Sigmoid colon (tissue), 7 donors: ENCODE measurements at places on chromosomes 6 and 20. TPM values are rescaled to one million over a fixed set of nuclear protein-coding genes. Genes with fewer than 3 reads are reported as not detected.

DNA sequence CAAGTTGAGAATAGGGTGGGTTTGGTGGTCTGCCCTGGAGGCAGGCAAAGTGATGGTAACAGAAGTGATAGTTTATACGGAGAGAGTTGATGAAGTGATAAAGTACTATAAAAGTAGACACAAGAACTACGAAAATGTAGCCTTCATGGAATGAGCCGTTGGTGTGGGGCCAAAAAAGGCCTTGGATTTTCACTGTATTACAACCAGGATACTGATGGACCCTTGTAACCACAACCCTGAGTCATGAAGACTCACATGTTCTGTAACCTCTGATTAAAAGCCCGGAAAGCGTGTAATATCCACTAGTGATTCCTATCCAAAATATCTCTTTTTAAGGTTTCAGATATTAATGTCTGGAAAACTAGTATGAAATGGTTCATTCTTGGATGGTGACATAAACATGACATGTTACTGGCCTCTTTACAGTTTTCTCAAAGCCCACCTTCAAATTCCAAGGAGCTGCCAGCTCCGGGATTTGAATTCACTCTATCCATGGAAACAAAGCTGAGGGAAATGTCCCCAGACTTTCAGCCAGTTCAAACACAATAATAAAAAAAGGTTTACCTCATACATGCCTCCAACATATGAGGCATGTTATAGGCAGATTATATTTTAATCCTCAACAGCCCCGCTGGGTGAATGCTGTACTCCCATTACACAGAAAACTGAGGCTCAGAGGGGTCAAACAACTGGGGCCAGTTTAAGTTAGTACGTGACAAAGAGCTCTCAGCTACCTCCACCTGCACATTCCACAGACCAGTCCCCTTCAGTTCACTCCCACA lies 55.4 kb downstream of the MRPL14 start:
- DNase-seq, result no peak

The C20orf204 gene
- total RNA-seq, result 0.41 TPM

The NKX2-4 gene
- not detected for total RNA-seq

The ULBP2 gene
- not detected for total RNA-seq

GRCh38 chr6:109002051-109002697 lies 92.5 kb downstream of the SESN1 start:
- DNase-seq, result no peak

The VGLL2 gene
- not detected for total RNA-seq

DNA sequence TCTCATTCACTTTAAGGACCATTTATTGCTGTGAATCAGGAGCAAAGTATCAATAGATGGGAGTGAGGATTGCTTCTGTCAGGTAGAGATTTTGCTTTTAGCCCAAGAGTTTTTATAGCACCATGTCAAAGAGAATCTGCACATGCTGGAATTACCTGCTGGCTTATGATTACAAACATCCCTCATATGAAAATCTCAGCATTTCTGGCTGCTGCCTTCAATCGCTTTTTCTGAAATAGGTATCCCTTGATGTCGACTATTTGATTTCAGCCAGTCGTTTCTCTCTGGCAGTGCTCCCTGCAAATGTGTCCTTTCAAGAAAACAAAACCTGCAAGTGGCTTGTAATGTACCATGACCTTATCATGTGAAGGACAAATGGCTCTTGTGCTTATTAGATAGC lies 34.5 kb upstream of the NEDD9 start:
- no peak for DNase-seq

DNA sequence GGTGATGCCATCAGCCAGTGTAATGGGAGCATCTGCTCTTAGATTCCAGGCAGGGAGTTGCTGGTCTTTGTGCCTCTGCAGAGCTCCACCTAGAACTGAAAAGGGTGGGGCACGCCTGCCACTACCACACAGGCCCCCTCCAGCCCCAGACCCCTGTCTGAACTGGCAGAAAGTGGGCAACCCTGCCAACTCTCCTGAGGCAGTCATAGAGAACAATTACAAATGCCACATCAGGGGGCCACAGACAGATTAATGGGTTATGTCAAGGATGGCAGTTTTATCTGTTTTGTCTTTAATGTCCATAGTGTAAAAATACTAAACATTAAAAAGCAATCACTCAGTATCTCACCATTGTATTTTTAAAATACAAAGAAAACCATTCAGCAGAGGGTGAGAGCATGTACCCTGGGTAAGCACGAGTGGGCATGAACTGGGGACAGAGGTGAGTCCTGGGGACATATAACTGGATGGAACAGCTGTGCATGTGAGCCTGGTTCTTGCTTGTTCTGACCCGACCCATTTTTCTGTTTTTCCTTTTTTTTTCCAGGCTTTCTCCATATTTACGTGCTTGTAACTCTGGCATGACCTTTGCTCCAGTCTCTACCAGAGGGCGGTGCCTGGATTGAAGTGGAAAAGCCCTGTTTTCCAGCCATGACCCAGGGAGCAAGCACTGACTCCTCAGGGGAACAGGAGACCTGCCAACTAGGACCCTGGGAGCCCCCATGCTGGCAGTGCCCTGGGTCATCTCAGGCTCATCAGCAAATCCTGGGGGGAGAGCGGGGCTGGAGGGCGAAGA lies 8.2 kb downstream of the TRAF3IP2 start:
- DNase-seq, result peak; percentile 67

GRCh38 chr20:18511571-18511970 lies 3.8 kb downstream of the SEC23B start:
- no peak for DNase-seq

The FRK gene
- 0.27 TPM for total RNA-seq

DNA sequence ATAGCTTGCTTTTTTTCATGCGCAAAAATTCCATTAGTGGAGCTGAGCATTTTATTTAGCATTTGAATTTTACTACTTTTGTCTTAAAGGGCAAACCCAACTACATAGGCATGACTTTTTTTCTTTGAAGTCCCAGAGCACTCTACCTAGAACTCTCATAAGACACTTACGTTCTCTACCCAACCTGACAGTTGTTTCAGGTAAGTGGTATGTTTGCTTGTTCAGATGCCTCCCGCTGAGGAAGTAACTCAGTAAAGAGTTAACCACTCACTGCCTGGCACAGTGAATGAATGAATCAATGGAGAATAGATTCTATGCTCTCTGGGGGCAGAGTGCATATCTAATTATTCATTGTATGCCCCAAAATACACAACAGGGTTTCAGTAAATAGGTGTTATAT lies 212.3 kb upstream of the PRDM1 start:
- no peak for DNase-seq

The GGTLC1 gene
- total RNA-seq, result not detected

- DNase-seq, result no peak
Measured at GRCh38 chr6:40630051-40630450, 42.9 kb upstream of the LRFN2 start.

- no peak for DNase-seq
Measured at GRCh38 chr6:57116776-57117175, 26.8 kb downstream of the ZNF451 start.

The TMC2 gene
- not detected for total RNA-seq

The RPP40 gene
- total RNA-seq, result 9.7 TPM

DNA sequence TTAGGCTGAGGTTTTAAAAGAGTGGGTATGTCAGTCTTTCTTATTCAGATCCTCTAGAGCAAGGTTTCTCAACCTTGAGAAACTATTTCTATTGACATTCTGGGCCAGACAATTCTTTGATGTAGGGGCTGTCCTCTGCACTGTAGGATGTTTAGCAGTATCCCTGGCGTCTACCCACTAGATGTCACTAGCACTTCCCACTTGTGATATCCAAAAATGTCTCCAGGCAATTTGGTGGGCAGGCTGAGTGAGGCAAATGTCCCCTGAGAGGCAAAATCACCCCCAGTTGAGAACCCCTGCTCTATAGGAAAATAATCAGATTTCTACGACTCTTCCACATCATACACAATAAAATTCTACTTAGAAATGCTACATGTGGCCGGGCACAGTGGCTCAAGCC lies 7.7 kb upstream of the ZKSCAN8 start:
- DNase-seq, result no peak

DNA sequence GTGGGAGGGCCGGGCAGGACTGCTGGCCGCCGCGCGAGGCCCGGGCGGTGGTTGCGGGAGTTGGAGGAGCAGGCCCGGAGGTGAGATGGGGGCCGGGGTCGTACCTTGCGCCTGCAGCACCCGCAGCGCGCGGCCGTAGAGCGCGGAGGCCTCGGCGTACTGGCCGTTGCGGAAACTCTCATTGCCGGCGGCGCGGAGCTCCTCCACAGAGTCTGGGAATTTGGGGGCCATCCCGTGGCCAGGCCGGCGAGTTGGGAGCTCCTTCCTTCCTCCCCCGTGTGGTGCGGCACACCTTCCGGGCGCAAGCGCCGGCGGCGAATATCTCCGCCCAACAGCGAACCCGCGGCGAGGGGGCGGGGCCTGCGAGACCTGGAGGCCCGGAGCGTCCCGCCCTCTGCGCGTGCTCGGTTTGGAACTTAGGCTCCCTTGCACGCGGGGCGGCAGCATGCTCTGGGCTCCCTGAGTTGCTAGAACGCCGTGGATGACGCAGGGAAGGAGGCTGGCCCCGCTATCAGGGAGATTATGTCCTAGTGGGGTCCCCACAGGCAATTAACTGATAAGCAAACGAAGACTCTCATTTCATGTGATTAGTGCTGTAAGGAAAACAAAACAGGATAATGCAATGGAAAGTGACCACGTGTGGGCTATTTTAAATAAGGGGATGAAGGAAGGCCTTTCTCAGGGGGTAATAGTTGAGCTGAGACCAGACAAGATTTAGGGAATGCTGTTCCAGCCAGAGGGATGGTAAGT lies at the start of gene TOMM34:
TSS of gene TOMM34 (minus strand) at position 295 of the 750 bp plus-strand sequence. CDS start at position 231, 64 bp downstream.
- DNase-seq, result peak; percentile 97

DNA sequence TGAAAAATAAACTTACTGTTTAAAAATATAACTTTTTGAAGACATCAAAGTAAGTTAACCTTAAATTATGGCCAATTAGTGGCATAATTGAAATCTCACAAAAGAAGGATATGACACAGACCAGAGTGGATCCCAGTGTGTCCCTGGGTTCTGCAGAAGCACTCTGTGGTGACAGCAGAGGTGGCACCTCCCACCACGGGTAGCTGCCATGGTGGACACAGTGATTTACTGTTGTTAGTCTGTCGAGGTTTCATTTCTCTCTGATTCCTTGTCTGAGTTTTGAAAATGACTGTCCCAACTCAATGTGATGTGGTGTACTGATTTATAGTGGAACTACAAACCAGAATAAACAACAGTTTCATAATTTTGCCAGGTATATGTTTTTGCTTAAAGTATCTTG lies 76.5 kb downstream of the TULP4 start:
- DNase-seq, result no peak

The TGM3 gene
- total RNA-seq, result not detected

The FRMD1 gene
- total RNA-seq, result not detected
